Sciatic nerve (tissue), 2 donors: ENCODE measurements at places on chromosomes 7 and 10. TPM values are rescaled to one million over a fixed set of nuclear protein-coding genes. Genes with fewer than 3 reads are reported as not detected.

GRCh38 chr7:130420943-130421578 is 19.8 kb downstream of the CEP41 start:
- no peak for DNase-seq

- no peak for DNase-seq
These were observed 5.0 kb upstream of the MSMB start for GRCh38 chr10:46050941-46051623.

- no peak for DNase-seq
These were observed 229.5 kb upstream of the RHOBTB1 start for GRCh38 chr10:61173450-61173849.

DNA sequence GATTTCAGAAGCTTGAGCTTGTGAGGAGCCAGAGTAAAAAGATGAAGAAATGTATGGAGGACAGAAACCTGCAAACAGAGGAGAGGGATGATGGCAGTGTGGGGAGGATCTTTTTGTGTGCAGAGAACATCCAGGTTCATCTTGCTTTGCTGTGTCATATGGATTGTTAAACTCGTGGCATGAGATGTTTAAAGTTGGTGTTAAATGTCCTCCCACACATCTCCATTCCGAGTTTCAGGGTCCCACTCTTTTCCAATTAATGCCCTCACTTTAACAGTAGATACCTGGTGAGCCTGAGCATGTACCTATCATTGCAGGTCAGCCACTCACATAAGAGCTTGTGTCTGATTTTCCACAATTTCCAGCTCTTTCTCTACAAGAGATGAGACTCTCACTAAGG is 147.7 kb downstream of the ST7 start:
- no peak for DNase-seq

DNA sequence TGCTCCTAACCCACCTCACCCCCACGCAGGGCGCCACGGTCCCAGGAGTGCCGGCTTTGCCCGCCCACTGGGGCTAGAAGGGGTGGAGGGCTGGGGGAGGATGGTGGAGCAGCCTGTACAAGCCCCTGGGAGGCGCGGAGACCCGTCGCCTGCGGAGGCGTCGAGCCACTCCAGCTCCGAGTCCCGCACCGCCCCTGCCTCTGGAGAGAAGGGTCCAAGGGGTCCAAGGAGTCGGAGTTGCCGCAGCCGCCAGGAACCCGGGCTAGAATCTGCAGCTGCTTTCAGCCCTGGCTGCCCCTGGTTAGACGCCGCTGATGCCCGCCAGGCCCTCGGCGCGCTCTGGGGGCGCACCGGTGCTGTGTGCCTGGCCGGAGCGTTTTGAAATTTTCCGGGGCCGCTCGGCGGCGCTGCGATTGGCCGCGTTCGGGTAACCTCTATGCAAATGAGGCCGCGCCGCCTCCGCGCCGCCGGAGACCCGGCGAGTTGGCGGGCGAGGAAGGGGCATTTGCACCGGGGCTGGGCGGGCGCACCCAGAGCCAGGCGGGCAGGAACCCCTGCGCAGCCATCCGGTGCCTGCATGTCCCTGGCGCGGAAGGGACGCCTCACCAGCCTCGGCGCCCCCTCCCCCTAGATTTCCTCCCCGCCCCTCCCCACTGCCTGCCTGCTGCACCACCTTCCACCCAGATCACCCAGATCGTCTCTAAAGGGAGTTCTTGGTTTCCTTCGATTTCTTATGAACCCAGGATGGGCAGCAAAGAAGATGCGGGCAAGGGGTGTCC is at the start of gene HMX2:
HMX2 (plus strand) TSS at position 502 of the 779 bp plus-strand sequence; CDS start at position 745, 243 bp downstream.
- DNase-seq: no peak

DNA sequence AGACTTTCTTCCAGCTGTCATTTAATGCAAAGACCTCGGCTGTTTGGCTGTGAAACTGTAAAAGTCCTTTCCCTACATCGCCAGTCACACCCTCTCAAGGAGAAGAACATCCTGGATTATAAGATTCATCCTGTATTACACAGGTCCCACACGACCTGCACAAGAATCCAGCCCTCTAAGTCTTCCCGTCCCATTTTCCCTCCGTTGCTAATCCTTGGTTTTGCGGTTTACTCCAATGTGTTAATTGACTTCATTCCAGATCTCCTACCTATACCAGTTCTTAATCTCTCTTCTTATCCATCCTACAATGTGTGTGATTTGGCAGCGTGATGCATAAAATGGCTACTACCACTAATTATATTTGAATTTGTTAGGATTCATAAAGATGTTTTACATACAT is 110.4 kb downstream of the COL28A1 start:
- no peak for DNase-seq

DNA sequence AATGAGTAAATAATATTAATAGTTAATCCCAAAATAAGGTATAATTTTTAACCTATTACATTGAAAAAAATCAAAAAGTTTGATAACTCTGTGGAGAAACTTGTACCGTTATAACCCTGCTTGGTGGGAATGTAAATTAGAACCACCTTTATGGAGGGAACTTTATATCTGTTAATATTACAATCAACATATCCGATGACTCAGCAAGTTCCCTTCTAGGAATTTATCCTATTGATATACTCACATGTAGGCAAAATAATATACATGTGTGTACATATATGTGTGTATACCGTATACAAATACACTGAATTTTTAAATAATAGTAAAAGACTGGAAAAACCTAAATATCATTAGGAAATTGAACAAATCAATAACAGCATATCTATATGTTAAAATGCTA is 54.7 kb downstream of the PANK1 start:
- no peak for DNase-seq

DNA sequence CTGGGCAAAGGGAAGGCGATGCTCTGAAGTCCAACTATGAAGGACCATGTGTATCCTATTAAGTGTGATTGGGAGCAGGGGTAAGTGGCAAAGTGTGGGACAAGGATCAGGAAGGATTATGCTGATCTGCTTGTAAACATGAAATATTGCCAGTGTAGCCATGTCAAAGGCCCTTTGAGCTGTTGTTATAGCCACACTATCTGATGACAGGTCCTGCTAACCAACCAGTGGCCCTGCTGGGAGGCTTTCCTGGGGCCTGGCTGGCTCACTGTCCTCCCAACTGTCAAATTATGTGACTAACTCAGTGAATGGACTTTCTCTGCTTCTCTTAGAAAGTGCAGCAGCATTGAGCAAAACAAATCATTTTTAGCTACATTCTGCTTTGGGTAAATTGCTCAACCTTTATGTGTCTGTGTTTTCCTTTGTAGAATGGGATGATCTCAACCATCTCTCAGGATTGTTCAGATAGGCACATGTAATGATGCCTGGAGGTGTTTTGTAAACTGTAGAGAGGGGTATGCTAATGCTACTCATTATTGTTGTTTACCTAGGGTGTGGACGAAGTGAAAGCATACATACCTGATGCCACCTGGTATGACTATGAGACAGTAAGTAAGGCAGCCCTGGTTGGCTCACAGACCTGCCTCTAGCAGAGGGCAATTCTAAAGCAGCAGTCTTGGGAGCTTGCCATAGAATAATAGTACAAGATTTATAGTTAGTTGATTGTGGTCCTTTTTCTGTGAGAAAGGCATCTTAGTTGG is 47.4 kb downstream of the MGAM2 start:
- no peak for DNase-seq

GRCh38 chr7:151274936-151275812 is 26.7 kb upstream of the SMARCD3 start:
- DNase-seq: no peak

GRCh38 chr10:44974628-44975430 is 3.8 kb downstream of the DEPP1 start:
- peak; percentile 82 for DNase-seq

- DNase-seq: peak; percentile 55
These were observed 29.6 kb upstream of the INPP5A start for GRCh38 chr10:132507956-132508490.

- DNase-seq: no peak
These were observed 2.0 kb upstream of the DNAJC12 start for GRCh38 chr10:67839951-67840350.

- no peak for DNase-seq
These were observed 2.0 kb upstream of the TM9SF3 start for GRCh38 chr10:96588616-96589419.

- no peak for DNase-seq
These were observed 39.6 kb downstream of the CLEC2L start for GRCh38 chr7:139562961-139563565.

DNA sequence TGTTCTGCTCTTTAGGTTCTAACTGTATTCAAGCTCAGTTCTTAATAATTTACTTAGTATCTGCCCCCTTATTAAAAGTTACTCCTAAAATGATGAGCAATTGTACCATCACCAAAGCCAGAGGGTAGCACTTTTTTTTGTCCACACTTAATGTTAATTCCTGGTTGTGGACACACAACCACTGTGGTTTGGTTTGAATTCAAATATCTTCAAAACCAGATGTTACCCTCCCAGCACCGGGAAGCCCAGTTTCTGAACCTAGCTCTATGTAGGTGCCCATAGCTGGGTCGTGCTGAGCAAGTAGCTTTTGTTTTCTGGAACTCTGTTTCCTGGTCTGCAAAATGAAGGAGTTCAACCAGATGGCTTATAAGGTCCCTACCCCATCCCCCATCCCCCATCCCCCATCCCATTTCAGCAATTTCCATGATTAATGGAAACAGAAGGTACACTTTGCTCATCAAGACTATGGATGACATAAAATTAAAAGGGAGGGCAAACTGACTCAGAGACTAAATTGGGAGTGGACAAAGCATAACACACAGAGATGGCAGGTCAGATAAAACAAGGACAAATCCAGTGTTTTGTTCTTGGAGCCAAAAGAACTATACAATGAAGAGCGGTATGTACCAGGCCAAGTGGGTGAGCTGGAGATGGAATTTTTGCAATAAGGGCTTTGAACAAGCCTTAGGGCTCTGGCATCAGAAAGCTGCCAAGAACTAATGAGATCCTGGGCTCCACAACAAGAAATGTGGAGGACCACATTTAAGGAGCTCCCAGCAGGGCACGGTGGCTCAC is 56.7 kb downstream of the DLG5 start:
- DNase-seq: no peak

DNA sequence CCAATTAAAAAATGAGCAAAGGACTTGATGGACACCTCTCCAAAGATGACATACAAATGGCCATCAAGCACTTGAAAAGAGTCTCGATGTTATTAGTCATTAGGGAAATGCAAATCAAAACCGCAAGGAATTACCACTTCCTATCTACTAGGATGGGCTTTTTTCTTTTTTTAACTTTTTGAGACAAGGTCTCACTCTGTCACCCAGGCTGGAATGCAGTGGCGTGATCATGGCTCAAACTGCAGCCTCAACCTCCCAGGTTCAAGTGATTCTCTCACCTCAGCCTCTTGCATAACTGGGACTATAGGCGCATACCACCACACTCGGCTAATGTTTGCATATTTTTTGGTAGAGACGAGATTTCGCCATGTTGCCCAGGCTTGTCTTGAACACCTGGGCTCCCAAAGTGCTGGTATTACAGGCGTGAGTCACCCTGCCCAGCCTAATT is 13.6 kb downstream of the NKX1-2 start:
- no peak for DNase-seq

Gene NOD1
- 33.0 TPM for total RNA-seq

Gene GRM3
- not detected for total RNA-seq

Gene NUB1
- 48.5 TPM for total RNA-seq

Gene ADCY1
- 5.5 TPM for total RNA-seq

Gene PALS2
- total RNA-seq: 177 TPM

Gene HGF
- total RNA-seq: 48.8 TPM
